ENCODE measurements at places on chromosomes 4 and X. TPM values are rescaled to one million over a fixed set of nuclear protein-coding genes. Genes with fewer than 3 reads are reported as not detected.

- DNase-seq, result no peak
- no peaks in the 10 kb centered on the region for H3K27me3 ChIP-seq
- H3K36me3 ChIP-seq, result no peaks in the 10 kb centered on the region
- no peak overlapping the region for H3K4me3 ChIP-seq
Measured at GRCh38 chrX:8413279-8413678, 51.4 kb upstream of the VCX3B start.

DNA sequence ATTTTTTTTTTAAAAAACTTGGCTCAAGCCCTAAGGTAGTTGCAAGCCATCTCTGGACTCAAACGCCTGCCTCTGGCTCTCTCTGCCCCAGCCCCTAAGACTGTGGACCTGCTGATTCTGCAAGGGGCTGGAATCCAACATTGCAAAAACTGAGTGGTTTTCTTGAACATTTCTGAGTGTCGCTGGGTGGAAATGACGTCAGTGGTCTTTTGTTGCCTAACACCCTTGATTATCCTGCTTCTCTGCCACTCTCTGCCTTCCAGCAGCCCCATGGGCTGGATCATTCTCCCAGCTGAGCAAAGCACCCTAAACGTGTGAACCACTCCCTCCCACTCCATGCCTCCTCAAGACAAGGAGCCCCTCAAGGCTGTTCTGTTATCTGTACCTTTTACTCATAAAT is 16.6 kb downstream of the BST1 start:
- H3K27me3 ChIP-seq, result no peaks in the 10 kb centered on the region
- no peak for DNase-seq
- no peaks in the 10 kb centered on the region for H3K4me1 ChIP-seq
- H3K36me3 ChIP-seq, result no peaks in the 10 kb centered on the region

GRCh38 chr4:83362492-83363329 is 28.1 kb upstream of the HPSE start:
- no peaks in the 10 kb centered on the region for H3K36me3 ChIP-seq
- no peak for DNase-seq
- H3K4me1 ChIP-seq, result peaks cover 1% of the 10 kb centered on the region
- no peak overlapping the region for H3K4me3 ChIP-seq

- peak overlapping the region; percentile 86 for H3K27ac ChIP-seq
- no peak for DNase-seq
- peaks cover 17% of the 10 kb centered on the region for H3K4me1 ChIP-seq
- peak overlapping the region; percentile 94 for H3K4me3 ChIP-seq
- no peaks in the 10 kb centered on the region for H3K27me3 ChIP-seq
- H3K36me3 ChIP-seq, result peaks cover 9% of the 10 kb centered on the region
Measured at GRCh38 chrX:48540480-48540879, 966 bp downstream of the TBC1D25 start.

- no peak overlapping the region for H3K4me3 ChIP-seq
- no peaks in the 10 kb centered on the region for H3K27me3 ChIP-seq
- no peak for DNase-seq
- H3K27ac ChIP-seq, result no peak overlapping the region
- H3K4me1 ChIP-seq, result no peaks in the 10 kb centered on the region
Measured at GRCh38 chr4:28772066-28772465, 1911.4 kb downstream of the STIM2 start.

GRCh38 chr4:128249787-128250668 is 37.6 kb downstream of the PGRMC2 start:
- no peak for DNase-seq
- H3K27me3 ChIP-seq, result peaks cover 3% of the 10 kb centered on the region
- H3K4me1 ChIP-seq, result no peaks in the 10 kb centered on the region
- H3K36me3 ChIP-seq, result no peaks in the 10 kb centered on the region
- H3K27ac ChIP-seq, result no peak overlapping the region
- no peak overlapping the region for H3K4me3 ChIP-seq

DNA sequence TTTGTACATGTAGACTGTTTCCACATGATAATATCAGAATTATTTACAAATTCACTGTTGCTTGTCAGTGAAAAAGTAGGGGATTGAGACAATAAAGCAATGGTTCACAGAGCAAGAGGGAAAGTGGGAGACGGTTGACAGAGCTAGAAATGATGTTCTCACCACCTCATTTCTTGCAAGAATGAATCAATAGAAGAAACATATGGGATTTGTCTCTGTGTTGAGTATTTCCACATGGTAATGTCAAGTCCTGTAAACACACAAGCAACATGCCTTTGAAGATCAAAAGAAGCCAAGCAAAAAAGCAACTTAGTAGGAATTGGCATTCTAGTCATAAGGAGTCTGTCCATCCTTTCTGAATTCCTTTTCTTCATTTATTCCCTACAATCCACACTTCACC is 1806.6 kb upstream of the AGA start:
- no peak overlapping the region for H3K4me3 ChIP-seq
- no peak for DNase-seq
- H3K4me1 ChIP-seq, result no peaks in the 10 kb centered on the region
- no peaks in the 10 kb centered on the region for H3K36me3 ChIP-seq
- H3K27ac ChIP-seq, result no peak overlapping the region
- H3K27me3 ChIP-seq, result no peaks in the 10 kb centered on the region

DNA sequence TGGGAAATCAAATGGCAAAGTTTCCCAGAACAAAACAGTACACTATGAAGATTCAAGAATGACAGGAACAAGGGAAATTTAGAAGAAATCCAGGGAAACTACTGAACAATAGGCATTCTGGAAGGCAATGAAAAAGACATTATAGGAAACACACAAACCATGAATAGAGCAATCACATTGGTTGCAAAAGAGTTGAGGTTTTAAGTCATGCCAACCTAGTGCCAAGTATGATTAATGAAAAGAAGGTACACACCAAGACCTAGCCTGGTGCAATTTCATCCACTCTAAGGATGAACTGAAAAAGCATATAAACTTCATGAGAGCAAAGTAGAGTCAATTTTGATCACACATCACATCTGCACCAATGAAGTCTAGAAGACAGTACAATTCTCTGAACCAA is 326.9 kb downstream of the PDHA2 start:
- DNase-seq, result no peak
- H3K27me3 ChIP-seq, result no peaks in the 10 kb centered on the region
- H3K4me1 ChIP-seq, result no peaks in the 10 kb centered on the region
- H3K4me3 ChIP-seq, result no peak overlapping the region
- no peaks in the 10 kb centered on the region for H3K36me3 ChIP-seq

DNA sequence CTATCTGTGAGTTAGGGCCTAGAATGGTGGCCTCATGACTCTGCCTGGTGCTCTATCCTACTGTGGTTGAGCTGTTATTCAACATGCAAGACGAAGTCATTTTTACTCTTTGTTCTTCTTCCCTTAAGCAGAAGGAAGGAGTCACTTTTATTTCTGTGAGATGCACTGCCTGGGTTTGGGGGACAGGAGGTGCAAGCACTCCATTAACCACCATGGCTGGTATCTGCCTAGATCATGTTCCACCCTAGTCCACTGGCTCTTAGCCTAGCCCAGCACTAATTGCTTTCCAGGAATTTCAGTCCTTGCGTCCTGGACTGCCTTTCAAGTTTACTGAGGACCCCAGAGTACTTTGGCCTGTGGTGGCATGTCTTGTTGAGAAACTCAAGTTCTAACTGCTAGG is 1182.7 kb downstream of the FSTL5 start:
- no peak overlapping the region for H3K27ac ChIP-seq
- DNase-seq, result no peak
- no peak overlapping the region for H3K4me3 ChIP-seq
- H3K27me3 ChIP-seq, result no peaks in the 10 kb centered on the region
- no peaks in the 10 kb centered on the region for H3K4me1 ChIP-seq
- H3K36me3 ChIP-seq, result no peaks in the 10 kb centered on the region

DNA sequence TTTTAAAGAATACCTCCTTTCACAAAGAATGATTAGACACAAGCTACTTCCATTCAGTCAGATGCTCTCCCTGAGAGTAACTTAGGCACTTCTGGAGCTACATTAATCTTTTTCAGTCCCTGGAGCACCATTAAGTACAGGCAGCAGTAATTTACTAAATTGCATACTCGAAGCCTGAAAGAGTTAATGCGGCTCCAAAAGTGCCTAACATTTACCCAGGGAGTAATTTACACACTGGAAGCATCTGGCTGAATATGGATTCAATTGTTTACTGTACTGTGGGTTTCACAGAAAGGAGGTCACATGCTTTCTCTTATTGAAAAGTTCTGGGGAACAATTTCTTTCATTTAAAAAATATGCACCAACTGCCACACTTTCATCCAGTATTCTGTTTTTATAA is 260.8 kb upstream of the TENM3 start:
- H3K4me1 ChIP-seq, result no peaks in the 10 kb centered on the region
- no peak overlapping the region for H3K4me3 ChIP-seq
- no peaks in the 10 kb centered on the region for H3K27me3 ChIP-seq
- DNase-seq, result no peak

DNA sequence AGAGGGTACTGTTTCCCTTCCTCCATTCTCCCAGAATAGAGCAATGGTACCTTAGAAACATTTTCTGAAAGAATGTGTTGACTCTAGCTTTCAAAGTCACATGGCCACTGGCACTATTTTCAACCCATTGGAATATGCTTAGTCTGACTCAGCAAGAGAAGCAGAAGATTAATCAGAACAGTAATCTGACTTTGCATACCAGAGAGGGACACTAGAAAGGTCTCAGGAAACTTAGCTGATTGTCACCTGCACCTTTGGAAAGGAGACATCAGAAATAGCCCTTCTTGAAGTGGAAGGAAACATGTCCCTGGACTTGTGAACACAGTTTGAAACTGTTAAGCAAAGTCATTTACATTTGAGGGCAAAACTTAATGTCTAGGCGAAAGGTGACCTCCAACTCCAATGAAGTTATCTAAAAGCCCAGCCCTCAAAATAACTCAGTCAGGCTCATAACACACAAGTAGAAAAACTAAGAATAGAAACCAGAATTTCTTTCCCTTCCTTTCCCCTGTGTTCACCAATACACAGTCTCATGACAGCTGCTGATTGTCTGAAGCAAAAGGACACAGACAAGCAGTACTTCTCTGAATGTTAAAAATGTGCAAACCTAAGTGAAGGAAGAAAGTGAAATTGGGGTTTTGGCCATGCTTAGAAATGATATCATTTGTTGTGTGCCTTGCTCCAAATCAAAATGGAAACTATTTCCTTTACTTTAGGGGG is 270.8 kb downstream of the GRIA3 start:
- no peaks in the 10 kb centered on the region for H3K4me1 ChIP-seq
- H3K4me3 ChIP-seq, result no peak overlapping the region

- H3K27ac ChIP-seq, result no peak overlapping the region
- H3K4me3 ChIP-seq, result no peak overlapping the region
- DNase-seq, result no peak
- no peaks in the 10 kb centered on the region for H3K27me3 ChIP-seq
Measured at GRCh38 chr4:5638316-5638715, 70.0 kb downstream of the EVC2 start.

DNA sequence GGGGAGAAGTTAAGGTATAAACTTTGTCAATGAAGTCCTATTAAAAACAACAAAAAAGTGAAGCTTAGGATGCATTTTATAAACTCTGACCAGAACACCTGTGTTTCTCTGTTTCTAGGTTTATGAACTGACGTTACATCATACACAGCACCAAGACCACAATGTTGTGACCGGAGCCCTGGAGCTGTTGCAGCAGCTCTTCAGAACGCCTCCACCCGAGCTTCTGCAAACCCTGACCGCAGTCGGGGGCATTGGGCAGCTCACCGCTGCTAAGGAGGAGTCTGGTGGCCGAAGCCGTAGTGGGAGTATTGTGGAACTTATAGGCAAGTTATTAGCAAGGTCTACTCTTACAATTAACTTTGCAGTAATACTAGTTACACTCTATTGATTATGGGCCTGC is 46.6 kb downstream of the HTT start:
- H3K4me1 ChIP-seq, result peaks cover 20% of the 10 kb centered on the region
- peaks cover 31% of the 10 kb centered on the region for H3K36me3 ChIP-seq
- no peak overlapping the region for H3K4me3 ChIP-seq
- no peak overlapping the region for H3K27ac ChIP-seq
- DNase-seq, result no peak

DNA sequence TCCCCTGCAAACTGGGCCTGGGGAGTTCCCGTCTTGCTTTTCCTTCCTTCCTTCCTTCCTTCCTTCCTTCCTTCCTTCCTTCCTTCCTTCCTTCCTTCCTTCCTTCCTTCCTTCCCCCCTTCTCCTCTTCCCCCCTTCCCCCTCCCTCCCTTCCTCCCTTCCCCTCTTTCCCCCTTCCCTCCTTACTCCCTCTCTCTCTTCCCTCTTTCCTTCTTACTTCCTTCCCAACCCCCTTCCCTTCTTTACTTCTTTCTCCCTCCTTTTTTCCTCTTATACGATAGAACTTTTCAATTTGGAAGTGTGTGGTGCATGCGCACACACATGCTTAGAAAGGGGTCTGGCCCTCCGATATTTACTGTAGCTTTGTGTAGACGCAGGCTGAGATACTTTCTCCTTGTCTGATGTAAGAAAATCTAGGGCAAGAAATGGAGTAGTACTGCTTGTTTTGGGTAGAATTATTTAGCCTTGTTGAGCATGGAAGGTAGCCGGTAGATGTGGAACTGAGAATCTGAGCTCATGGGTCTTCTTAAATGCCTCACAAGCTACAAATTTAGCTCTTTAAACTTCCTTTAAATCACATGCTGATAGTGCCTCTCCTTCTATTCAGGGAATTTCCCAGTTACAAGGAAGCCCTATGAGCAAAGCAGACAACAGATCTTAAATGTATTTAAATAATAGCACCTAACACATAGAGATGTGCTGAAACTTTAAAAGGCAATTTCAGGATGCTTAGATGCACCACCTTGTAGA is 189.6 kb downstream of the GPAT3 start:
- H3K4me3 ChIP-seq, result no peak overlapping the region
- no peak overlapping the region for H3K27ac ChIP-seq
- H3K27me3 ChIP-seq, result peaks cover 7% of the 10 kb centered on the region
- no peak for DNase-seq
- no peaks in the 10 kb centered on the region for H3K4me1 ChIP-seq

DNA sequence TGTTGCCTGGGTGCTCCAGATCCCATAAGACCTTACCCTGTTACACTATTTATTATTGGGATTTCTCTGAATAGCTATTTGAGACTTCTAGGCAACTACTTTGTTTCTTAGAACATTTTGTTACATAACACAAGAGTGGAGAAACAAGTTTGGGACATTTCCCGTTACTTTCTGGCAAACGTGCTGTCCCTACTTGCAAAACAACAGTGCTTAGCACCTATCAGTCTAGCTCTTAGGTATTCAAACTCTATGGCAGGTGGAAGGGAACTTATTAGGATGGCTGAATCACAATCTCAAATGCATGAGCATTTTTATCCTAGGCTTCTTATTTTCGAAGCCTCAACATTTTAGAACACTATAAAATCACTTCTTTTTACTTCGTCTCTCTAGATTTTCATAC is 613.6 kb downstream of the DMD start:
- no peaks in the 10 kb centered on the region for H3K36me3 ChIP-seq
- no peaks in the 10 kb centered on the region for H3K27me3 ChIP-seq
- DNase-seq, result no peak
- no peaks in the 10 kb centered on the region for H3K4me1 ChIP-seq

The TEX13D gene
- 0.05 TPM for total RNA-seq

The NAP1L2 gene
- total RNA-seq, result 1.8 TPM

The HTN1 gene
- not detected for total RNA-seq

The SMPX gene
- not detected for total RNA-seq

The PPAT gene
- total RNA-seq, result 57.4 TPM
